CD4-positive, alpha-beta T cell (primary cell): ENCODE measurements at places on chromosomes 7 and 10.

GRCh38 chr7:157502701-157503111 is 165.9 kb downstream of the DNAJB6 start:
- peak; percentile 70 for DNase-seq

DNA sequence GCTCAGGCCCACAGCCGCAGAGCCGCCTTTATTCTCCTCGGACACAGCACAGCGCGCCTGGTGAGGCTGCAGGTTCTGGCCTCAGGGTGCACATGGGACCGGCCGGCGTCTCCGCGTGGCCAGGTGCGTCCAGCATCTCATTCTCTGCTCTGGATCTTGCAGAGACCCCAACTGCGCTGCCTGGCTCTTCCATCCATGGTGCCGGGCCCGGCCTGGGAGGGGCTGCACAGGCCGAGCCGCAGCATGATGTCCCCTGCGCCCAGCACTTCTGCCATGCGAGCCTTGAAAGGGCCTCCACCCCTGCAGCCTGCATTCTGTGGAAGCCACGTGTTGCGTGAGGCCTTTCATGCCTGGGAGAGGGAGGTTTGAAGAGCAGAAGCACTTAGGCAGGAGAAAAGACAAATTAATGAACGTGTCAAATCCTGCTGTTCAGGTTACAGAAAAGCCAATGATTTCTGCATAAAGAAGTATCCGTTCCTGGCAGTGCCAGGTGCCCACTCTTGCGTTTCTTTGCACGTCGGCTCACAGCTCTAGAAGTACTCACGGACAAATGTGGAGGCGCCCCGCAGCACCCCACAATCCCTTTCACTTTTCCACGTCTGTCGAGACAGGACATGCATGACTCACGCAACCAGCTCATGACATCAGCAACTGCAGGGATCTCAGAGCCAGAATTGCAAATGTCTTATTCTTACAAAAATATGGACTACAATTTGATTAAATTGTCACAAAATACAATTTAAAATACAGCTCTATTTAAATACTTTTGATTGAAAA is 571.4 kb downstream of the DNAJB6 start:
- no peak for DNase-seq

DNA sequence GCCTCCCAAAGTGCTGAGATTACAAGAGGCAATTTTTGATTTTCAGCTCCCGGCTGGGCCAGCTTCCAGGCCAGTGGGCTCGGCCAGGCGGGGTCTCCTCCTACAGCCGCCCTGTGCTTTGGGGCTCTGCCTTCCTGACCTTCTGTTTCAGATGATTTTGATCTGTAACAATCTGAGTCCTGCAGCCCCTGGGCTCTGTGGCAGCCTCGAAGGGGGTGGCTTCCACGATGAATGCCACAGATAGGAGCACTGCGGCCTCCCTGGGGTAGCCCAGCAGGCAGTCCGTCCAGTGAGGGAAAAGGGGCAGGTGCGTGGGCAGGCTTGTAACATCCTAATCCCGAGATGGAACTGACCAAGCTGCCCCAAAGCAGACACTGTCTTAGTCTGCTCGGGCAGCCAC is 177.5 kb downstream of the DNAJB6 start:
- DNase-seq: no peak

GRCh38 chr10:70602665-70603448 is at the start of gene PRF1:
Gene PRF1, minus strand, starts transcription at chr10:70602741. Its CDS starts 1,839 bp downstream, at chr10:70600902.
- peak; percentile 79 for DNase-seq

DNA sequence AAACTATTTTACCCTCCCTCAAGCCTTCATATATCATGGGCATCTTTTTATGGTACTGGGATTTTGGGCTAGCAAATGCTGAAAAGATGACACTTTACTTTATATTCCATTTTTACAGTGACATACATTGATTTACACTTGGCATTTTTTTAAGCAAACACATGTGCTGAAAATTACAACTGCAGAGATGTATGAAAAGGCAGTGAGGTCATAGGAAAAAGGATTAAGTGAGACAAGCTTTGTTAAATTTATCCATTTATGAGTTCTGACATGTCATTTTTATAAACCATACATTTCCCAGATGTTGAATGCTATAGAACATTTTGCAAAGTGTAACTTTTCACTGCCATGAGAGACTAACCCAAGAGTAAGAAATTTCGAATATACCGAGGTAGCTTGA is 68.8 kb upstream of the RSU1 start:
- DNase-seq: no peak

DNA sequence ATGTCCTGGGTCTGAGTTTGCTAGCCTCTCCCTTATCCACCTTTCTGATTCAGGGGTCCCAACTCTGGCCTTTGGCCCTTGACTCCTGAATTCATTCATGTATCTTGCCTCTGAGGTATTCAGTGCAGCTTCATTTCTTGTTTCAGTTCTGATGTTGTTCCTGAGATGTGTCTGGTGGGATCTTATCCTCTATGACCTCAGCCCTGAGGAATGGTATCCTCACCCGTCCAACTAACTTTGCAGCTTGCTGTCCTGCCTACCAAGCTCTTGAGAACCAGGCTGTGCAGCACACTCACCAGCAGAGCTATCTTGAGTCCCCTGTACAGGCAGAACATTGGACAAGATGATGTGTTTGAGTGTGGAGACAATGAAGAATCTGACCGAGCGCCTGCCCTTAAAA is 13.8 kb downstream of the SUFU start:
- DNase-seq: no peak

GRCh38 chr7:4014346-4015050 is 667.6 kb upstream of the FOXK1 start:
- no peak for DNase-seq

DNA sequence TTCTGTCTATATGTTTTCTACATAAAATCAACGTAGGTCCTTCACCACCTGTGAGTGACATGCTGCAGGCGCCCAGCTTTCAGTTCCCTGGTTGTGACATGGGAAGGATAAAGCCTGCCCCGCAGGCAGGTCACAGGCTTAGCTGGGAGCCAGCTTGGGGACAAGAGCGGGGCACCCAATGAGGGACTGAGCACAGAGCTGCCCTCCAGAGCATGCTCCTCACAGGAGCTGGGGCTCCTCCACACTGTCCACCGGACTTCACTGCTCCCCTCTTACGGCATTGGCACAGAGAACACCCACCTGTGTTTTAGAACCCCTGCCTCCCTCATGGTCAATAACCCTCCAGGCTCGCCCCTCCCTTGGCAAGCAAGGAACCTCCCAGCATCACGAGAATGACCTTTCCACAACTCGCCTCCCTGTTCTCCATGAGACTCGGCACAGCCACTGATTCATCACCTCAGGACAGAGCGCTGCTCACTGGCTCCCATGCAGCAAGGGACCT is 187.1 kb downstream of the TNS3 start:
- DNase-seq: no peak

- no peak for DNase-seq
Measured at GRCh38 chr10:69160809-69161241, 19.2 kb upstream of the SUPV3L1 start.

DNA sequence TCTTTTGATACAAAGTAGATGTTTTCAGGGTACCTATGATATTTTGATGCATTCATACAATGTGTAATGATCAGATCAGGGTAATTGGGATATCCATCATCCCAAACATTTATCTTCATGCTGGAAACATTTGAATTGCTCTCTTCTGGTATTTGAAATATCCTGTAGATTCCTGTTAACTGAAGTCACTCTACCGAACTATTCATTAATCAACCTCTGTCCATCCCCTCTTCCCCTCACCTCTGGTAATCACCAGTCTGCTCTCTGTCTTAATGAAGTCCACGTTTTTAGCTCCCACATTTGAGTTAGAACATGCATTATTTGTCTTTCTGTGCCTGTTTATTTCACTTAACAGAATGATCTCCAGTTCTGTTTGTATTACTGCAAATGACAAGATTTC is 11.3 kb downstream of the MTG1 start:
- DNase-seq: no peak

DNA sequence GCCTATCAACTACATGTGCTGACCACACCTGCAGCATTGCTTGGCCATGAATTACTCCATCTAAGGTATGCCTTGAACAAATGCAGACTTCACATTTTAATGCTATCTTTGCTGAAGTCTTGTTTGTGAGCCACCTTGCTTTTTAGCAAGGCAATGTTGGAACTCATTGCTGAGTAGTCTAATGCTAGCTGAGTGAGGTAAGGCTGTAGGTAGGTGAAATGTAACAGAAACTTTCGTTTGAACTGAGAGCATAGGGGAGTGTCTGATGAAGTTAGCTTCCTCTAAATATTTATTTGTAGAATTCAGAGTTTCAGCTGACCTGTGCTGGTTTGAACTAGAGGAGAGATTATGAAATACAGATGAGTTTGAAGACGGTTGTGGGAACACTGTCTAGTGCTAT is 238.5 kb downstream of the SEMA3A start:
- no peak for DNase-seq

GRCh38 chr10:46540412-46541016 is 15.9 kb downstream of the GPRIN2 start:
- no peak for DNase-seq

GRCh38 chr10:111650088-111650487 is 533.5 kb downstream of the GPAM start:
- no peak for DNase-seq

DNA sequence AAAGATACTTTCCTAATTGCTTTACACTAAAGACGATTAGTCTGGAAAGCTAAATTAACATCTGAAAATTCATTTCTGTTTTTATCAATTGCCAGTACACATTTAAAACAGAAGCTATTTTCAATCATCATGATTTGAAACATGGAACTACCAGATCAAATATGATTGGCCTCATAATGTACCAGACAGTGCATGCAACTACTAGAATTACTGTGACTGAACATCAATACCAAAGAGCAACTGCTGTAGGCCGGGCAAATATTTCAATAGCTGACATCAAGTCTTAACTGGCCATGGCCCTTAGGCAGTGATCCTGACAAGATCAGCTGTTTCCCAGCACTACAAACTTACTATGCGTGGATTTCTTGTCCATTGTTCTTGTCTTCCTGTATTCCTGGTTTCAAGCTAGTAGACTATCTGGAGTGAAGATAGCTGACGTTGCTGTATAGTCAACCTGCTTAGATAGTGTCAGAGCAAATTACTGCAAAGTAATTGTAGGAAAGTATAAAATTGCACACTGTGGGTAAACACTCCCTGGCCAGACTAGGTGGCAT is 21.7 kb upstream of the WNT16 start:
- DNase-seq: no peak

- no peak for DNase-seq
Measured at GRCh38 chr7:79624336-79624735, 170.9 kb upstream of the MAGI2 start.

GRCh38 chr10:71889388-71889987 is 38.4 kb upstream of the PSAP start:
- DNase-seq: no peak

- peak; percentile 89 for DNase-seq
Measured at GRCh38 chr7:66075590-66076461, at the start of gene ASL. Gene ASL, plus strand, starts transcription at chr7:66075819. Its CDS starts 263 bp downstream, at chr7:66076082.

DNA sequence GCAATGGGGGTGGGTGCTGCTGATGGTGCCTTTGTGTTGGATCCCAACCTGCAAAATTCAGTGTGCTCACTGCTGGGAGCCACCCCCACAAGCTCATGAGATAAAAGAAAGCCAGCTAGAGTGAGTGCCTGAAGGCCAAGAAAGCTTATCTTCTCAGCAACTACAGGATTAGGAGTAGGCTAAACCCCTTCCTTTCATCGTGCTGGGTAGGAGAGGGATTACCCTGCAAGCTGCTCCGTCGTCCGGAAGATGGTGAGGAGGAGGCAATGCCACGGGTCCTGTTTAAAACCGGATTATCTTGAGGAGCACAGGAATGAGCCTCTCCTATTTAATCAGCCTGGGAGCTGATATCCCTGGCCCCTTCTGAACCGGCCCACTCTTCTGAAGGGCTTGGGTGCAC is 258.0 kb downstream of the GALNT17 start:
- no peak for DNase-seq

- DNase-seq: no peak
Measured at GRCh38 chr10:24503461-24504320, 220.0 kb downstream of the ARHGAP21 start.

GRCh38 chr7:29084832-29085231 is 61.5 kb downstream of the CPVL start:
- no peak for DNase-seq

- DNase-seq: peak; percentile 85
Measured at GRCh38 chr7:101363734-101364374, 1.2 kb downstream of the COL26A1 start.

DNA sequence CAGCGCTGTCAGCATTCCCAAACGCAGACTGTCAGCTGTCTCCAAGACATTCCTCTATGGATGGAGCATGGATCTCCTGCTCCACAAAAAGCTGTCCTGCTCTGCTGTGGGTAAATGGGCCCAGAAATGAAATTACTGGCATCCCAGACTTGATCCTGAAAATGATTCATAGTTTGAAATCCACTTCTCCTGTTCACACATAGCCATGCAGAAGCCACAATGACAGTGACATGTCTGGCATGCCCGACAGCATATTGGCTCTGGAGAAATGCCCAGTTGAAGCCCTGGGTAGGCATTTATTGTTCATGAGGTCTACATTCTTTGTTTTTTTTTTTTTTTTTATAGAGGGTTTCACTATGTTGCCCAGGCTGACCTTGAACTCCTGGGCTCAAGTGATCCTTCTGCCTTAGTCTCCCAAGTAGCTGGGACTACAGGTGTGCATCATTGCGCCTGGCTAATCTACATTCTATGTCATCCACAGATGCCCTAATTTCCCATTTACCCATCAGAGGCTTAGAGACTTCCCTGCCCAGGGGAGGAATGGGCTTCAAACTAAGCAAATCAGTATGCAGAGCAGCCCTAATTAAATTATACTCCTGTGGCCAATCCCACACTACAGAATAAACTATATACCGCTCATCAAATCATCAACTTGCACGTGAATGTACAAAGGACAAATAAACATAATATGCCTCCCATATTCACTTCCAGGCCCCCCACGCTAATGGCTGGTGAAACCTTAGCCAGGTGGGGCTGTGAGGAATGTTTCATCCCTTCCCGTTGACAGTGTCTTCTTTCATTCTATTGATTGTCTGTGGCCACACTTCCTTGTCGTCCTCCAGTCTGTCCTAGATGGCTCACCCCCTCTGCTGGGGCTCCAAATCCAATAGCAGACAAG is 61.8 kb upstream of the EEPD1 start:
- no peak for DNase-seq

DNA sequence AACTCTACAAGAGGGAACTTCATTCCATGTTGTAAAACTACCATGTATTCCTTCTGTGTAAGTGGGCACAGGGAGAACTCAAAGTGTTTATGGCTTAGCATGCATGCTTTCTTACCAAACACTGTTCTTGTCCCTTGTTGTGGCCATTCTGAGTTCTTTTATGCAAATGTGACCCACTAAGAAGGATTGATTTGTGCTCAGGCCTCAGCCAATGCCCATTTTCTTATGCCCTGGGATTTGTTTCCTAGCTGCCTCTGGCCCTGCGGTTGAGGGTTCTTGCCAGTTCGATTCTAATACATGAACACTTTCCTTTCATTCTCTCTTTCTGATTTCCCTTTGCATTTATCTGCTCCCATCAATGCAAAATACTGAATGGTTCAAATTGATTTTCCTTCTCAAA is 316.7 kb downstream of the NRG3 start:
- no peak for DNase-seq
